Epithelial cell of esophagus (primary cell): ENCODE measurements at places on chromosomes 7 and 10.

GRCh38 chr7:143511593-143512047 lies 33.9 kb downstream of the TAS2R41 start:
- no peak for DNase-seq

DNA sequence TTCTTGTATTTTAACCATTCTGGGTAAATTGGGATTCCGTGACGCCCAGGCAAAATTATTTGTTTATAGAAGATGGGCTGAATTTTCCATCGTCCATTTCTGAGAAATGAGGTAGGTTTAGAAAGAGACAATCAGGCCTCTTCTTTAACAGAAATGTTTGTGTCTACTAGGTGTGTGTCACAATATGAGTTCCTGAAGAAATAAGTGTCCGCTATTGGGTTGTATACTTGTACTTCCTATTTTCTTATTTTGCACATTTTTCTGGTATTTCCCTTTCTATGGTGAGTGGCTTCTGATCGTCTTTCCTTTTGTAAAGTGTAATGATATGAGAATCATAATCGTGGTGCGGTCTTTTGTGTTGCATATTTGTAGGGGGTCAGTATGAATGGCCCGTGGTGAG lies 83.9 kb downstream of the TCF7L2 start:
- no peak for DNase-seq

DNA sequence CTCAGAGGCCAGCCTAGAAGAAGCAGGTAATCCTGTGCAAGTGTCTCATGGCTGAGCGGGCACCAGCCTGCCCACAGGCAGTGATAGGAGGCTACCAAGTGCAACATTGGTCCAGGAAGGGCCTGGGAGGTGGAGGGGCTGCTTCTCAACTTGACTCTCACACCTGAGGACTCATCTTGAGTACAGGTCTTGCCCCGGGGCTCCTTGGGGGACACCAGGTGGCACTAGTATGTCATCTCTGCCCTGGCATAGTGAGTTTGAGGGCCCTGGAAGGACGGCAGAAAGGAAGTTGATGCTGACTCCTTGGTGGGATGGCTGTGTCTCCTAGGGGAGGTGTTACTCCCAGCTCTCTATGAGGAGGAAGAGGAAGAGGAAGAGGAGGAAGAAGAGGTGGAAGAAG lies 2.3 kb downstream of the CCDC136 start:
- peak; percentile 15 for DNase-seq

GRCh38 chr10:37856881-37857286 lies 526 bp downstream of the ZNF248 start:
- peak; percentile 26 for DNase-seq

DNA sequence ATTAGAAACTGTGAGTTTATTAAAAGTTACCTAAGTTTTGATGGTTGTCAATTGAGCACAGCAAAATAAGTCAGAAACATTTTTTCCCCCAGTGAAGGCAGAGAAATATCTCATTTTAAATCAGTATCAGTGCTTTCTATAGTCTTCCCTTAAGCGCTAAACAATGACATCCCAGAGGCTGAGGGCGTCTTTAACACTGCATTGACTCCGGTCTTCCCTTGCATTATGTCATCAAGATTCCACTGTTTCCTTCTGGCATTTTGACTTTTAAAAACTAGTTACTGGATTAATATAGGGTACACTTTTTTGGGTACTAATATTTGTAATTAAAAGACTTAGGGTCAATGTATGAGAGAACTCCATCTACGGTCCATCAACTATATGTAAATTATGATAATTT lies 3.9 kb downstream of the GLUD1 start:
- no peak for DNase-seq
